ENCODE measurements at places on chromosomes 5 and 9. TPM values are rescaled to one million over a fixed set of nuclear protein-coding genes. Genes with fewer than 3 reads are reported as not detected.

- no peak for DNase-seq
Measured at GRCh38 chr5:1983919-1984695, 101.4 kb upstream of the IRX4 start.

DNA sequence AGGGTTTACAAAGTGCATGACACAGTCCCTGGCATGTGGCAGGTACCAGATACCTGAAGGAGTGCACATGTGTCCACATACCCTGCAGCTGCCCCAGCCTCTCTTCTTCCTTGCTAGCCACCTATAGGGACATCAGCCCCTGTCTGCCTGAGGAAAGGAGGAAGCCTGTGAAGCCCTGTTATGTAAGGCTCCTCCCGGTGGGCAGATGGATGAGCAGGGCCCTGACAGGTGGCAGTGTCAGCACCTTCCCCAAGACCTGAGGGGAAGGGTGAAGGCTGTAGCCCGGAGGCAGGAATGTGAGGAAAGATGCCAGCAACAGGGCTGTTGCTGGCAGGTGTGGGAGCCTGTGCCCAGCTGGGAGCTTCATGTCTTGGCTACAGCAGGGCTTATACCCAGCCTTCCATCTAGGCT lies 21.7 kb downstream of the TCF7 start:
- DNase-seq = no peak

- DNase-seq = no peak
Measured at GRCh38 chr5:140245341-140245740, 57.6 kb downstream of the PFDN1 start.

DNA sequence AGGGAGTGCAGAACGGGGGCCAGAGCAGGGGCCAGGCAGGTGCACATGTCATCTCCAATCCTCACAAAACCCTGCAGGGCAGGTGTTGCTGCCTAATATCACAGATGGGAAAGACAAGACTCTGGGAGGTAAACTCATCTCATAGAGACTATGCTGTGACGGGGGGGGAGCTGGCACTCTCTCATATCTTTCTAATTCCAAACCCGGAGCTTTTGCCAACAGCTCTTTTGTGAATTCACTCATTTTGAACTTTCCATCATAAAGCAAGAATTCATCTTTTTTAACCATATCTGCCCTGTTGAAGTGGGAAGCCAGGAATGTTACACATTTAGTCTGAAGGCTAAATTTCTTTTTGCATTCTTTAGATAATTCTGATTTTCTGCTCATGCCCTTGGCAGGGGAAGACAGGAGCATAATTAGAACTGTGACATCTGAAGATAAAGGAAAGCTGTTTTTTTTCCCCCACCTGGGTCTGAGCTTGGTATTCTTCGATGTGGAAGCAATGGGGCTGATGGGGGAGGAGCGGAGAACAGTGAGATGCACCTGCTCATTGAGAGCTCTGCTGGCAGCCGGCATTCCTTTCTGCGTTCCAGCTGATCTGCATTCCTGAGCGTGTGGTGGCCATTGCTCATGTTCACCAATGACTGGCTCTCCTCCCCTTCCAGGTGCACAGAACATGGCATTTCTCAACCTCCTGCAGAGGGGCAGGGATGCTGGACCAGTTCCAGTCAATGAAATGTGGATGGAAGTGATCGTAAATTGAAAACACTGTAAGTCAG lies 159.2 kb downstream of the NSG2 start:
- DNase-seq = no peak

DNA sequence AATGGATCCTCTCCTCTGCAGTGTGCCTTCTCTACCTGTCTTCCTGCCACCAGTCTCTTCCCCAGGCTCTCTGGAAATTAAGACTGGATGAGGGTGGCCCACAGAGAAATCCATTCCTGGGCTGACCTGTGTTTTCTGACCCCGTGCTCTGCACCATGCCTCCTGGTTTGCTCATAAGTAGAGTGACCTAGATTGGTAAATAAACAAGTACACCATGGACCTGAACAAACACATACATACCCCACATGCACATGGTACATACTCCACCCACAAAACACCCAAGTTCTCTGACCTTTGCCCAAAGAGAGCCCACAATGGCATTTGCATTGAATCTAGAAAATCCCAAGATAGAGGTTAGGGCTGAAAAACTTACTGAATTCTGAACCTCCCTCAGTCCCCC lies 77.5 kb upstream of the PLPP6 start:
- DNase-seq = no peak

GRCh38 chr9:6973762-6974161 lies 216.0 kb downstream of the KDM4C start:
- peak; percentile 58 for DNase-seq

The STPG3 gene
- total RNA-seq = not detected

DNA sequence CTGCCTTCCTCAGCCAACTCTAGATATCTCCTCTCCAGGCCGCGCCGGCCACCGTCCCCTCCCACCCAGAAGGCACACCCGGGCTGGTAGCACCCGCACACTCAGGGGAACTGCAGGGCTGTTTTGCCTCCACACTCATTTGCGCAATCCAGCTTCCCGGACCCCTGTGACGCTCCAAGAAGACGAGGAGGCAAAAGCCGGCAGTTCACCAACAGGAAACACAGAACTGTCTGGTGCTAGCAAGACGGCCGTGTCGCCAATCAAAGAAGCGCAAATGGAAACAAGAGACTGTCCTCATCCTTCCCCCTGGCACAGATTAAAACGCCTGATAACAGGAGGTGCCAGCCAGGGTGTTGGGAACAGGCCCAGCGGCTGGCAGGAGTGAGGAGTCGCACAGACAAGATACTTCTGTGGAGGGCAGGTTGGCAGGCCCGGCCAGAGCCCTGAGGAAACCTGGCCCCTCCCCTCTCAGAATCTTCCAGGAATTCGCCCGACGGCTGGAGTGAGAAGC lies 7.8 kb downstream of the AGPAT2 start:
- DNase-seq = no peak

The OMD gene
- total RNA-seq = not detected

The IL17B gene
- total RNA-seq = 0.32 TPM

The GCNT1 gene
- total RNA-seq = 0.18 TPM

- DNase-seq = no peak
Measured at GRCh38 chr5:44565902-44566301, 176.7 kb upstream of the FGF10 start.

GRCh38 chr9:116058421-116058820 lies 95.2 kb upstream of the PAPPA start:
- no peak for DNase-seq

DNA sequence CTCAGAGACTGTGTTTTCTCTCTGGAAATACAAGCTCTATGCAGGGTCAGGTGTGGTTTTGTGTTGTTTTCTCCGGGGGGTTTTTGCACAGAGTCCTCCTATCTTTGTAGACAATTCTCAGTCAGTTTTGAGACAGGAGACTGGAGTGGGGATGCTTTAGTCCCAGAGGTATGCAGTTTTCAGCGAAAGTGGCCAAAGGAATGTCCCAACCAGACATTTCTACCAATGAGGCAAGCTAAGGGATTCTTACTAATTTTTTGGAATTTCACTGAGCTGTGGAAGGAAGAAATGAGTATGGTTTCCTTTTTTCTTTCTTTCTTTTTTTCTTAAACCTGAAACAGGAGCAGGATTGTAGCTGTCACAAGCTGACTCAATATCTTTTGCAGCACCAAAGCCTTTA lies 35.3 kb upstream of the PLPP1 start:
- no peak for DNase-seq

DNA sequence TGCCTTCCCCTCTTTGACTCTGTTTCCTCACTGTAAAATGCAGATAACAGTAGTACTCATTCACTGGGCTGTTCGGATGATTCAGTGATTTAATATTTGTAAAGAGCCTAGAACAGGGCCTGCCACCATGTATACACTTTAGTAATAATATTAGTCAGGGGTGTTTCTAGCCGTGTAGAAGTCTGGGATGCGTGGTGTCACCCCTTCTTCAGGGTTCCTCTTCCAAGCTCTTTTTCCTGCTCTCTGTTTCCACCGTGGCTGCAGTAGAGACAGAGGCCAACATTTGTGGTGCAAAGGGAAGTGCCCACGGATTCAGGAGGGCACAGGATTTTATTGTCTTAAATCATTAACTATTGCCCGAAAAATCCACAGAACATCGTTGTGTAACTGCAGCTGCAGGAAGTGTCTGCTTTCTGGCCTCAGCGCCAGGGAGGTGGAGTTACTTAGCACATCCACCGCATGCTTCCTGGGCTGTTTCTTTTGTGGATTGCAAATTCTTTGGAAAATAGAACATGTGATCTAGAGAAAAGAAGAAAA lies 61.7 kb downstream of the TRIO start:
- DNase-seq = peak; percentile 64

DNA sequence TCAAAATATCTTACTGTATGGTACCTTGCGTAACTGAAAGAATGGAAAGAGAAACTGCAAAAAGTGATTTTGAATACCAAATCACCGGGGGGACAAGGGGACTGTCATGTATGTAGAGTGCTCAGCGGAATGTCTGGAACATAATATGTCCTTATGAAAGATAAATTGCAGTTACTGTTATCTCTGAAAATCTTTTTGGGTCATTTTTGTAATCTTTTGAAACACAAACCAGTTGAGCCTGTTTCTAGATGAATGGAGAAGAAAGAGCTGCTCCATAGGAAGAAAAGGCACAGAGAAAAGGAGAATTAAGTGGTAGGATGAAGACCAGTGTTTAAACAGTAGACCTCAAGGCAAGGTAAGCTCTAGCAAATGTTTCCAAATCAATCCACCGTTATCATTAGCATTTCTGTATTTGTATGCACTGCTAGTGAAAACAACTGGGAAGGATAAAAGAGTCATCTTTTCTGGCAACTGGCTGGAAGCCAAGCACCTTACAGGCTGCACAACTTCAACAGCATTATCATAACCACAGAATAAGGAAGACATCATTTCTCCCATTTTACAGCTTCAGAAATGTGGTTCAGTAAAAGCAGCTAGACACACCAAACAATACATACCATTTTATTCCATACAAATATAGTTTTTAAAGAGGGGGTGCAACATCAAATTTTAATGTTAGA lies 158.5 kb downstream of the TRPM3 start:
- DNase-seq = no peak

The MARCOL gene
- not detected for total RNA-seq

- no peak for DNase-seq
Measured at GRCh38 chr9:4309806-4310205, 9.9 kb upstream of the GLIS3 start.

- no peak for DNase-seq
Measured at GRCh38 chr9:37801959-37802711, 1.5 kb downstream of the DCAF10 start.

- no peak for DNase-seq
Measured at GRCh38 chr5:6674886-6675285, 38.3 kb upstream of the TENT4A start.

DNA sequence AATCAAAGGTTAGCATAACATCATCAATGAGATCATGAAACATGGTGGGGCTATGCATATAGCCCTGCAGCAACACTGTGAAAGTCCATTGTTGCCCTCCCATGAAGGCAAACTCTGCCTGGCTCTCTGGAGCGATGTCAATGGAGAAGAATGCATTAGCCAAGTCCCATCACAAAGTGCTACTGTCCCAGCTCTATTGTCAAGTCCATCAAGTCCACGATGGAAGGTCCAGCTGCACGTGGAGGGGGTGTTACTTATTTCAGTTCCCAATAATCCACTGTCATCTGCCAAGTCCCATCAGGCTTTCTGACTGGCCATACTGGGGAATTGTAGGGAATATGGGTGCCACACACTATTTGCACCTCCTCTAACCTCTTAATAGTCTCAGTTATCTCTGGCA lies 10.8 kb downstream of the DMAC1 start:
- DNase-seq = no peak

- DNase-seq = no peak
Measured at GRCh38 chr9:115680231-115680630, 473.4 kb upstream of the PAPPA start.

The NFIL3 gene
- 64.2 TPM for total RNA-seq

GRCh38 chr5:172361566-172362238 lies 78.1 kb upstream of the UBTD2 start:
- DNase-seq = no peak

The C5orf15 gene
- 58.5 TPM for total RNA-seq

- DNase-seq = no peak
Measured at GRCh38 chr5:176334031-176334770, 27.4 kb downstream of the KIAA1191 start.

DNA sequence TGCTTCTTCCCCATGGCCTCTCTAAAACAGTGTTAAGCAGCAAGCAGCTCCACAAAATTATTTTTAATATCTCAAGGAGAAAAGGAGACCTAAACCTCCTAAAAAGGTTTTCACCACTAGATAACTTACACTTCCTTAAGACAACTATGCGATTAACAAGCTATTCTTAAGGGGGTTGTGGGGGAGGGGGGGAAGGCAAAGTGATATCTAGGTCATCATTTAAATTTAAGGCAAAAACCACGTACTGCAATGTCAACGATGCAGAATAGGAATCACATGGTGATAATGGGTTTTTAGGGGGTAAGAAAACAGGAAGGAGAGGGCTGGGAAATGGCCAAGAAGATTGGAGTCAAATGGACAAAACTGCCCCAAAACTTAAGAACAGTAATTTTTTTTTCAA lies 32.6 kb downstream of the CSNK1A1 start:
- no peak for DNase-seq

DNA sequence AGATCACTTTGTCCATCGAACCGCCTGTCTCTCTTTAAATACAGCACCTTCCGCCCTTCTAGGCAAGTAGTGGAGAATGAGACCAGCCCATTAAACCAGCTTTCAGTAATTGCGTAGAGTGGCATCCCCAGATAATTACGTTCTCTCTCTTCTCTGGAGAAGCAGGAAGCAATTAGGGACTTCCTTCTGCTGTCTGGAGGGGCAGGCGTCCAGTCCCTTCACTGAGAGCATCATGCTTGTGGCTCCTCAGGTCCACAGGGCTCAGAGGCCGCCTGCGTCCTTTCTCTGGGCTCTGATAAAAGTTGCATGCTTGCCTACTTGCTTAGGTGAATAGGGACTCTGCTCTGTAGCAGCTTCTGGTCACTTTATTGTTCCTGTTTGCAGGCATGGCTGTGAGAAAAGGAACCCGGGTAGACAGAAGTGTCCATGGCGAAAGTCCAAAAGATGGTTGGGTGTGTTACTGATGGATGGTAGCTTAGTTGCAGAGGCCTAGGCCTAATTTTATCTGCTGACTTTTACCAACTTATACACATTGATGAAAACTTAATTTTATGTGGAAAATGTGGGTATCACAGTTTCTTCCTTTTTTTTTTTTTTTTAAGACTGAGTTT lies 299.1 kb upstream of the PANK3 start:
- no peak for DNase-seq

DNA sequence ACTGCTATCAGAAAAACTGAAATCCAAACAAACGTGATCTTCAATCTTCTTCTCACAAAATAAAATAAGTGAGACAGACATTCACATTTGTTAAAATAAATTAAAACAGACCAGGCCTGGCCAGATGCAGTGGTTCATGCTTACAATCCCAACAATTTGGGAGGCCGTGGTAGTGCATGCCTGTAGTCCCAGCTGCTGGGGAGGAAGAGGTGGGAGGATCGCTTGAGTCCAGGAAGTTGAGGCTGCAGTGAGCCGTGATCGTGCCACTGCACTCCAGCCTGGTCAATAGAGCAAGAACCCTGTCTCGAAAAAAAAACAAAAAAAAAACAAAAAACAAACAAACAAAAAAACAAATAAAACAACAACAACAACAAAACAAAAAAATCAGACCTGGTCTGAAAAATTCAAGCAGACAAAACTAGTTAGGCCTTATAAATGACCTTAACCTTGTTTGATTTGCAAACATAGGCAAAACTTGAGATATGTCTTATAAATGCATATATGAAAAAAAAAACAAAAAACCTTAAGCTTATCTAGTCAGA lies 10.8 kb downstream of the MAPKAP1 start:
- DNase-seq = no peak

Data from HepG2 (cell line).